Activated CD4-positive, alpha-beta T cell treated with anti-CD3 and anti-CD28 coated beads for 24 hours (primary cell): ENCODE measurements at places on chromosomes 4 and X.

- DNase-seq: no peak
Measured at GRCh38 chr4:95114521-95114920, 356.8 kb downstream of the BMPR1B start.

DNA sequence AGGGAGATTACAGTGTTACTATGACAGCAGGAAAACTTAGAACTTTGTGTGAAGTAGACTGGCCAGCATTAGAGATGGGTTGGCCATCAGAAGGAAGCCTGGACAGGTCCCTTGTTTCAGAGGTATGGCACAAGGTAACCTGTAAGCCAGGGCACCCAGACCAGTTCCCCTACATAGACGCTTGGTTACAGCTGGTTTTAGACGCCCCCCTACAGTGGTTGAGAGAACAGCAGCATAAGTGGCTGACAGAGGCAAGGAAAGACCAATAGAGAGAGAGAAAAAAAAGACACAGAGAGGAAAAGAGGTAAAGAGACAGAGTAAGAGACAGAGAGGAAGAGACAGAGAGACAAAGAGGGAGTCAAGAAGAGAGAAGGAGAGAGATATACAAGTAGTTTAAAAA lies 144.5 kb downstream of the GC start:
- no peak for DNase-seq

DNA sequence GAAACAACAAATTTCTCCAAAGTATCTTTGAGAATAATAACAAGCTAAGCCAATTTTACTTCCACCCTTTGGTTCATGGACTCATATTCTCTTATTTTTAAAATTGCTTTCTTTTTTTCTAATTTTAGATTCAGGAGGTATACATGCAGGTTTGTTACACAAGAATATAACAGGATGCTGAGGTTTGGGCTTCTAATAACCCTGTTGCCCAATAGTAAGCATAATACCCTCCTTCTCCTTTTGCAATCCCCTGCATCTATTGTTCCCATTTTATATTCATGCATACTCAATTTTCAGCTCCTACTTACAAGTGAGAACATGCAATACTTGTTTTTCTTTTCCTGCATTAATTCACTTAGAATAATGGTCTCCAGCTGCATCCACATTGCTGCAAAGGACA lies 202.3 kb upstream of the FSTL5 start:
- DNase-seq: no peak

DNA sequence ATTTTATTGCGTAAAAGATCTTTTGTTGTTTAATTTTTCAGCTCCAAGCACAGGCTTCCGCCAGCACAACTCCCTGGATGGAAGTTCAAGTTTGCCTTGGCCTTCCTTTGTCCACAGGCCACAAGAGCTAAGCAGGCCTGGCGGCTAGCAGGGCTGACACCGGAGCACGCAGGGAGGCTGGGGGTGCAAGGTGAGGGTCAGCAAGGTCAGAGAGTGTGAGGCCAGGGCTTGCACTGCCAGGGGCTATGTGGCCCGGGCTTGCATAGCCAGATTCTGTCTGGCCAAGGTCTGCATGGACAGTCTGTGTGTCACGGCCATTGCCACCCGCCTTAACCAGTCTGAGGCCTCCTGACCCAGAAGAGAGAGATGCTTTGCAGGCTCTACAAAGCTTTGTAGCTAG lies 123.9 kb downstream of the BCOR start:
- no peak for DNase-seq

DNA sequence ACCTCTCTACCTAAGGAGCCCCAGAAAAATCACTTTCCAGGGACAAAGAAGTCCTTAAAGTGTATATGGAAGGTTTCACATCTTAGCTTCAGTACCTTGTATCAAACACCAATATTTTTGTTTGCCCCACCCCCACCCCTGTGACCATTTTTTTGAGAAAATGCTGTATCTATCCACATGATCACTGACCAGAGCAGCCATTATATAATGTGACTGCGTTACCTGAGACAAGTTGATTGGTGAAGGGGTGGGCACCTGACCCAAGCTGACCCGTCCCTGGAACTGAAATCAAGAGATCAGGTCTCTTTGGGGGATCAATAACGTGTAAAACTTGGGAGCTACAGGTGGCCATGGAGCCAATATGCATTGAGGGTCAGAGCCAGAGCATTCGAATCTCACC lies 10.7 kb downstream of the TIFA start:
- DNase-seq: no peak

GRCh38 chr4:122728856-122729255 lies 3.6 kb upstream of the BBS12 start:
- DNase-seq: no peak

GRCh38 chrX:18348047-18348446 lies 6.4 kb downstream of the SCML2 start:
- DNase-seq: no peak

- no peak for DNase-seq
Measured at GRCh38 chrX:134512566-134512965, 52.6 kb downstream of the HPRT1 start.

- DNase-seq: peak; percentile 20
Measured at GRCh38 chr4:83112678-83113428, 1.7 kb downstream of the PLAC8 start.

- DNase-seq: no peak
Measured at GRCh38 chr4:81891005-81891996, 419.6 kb upstream of the RASGEF1B start.

DNA sequence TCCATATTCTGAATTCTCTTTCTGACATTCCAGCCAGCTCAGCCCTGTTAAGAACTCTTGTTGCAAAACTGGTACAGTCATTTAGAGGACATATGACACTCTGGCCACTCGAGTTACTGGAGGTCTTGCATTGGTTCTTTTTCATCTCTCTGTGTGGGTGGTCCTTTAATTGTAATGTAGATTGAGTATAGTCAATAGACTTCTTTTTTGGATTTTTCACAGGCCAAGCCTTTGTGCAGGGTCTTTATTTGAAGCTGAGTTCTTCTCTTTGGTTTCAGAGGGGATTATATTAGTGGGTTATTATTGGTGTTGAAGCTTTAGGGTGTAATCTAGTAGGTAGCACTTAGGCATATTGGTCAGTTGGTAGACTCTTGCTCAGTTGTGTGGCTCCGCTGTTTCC lies 118.0 kb upstream of the GIMD1 start:
- no peak for DNase-seq

GRCh38 chrX:48505481-48505880 lies 3.3 kb upstream of the PORCN start:
- no peak for DNase-seq

DNA sequence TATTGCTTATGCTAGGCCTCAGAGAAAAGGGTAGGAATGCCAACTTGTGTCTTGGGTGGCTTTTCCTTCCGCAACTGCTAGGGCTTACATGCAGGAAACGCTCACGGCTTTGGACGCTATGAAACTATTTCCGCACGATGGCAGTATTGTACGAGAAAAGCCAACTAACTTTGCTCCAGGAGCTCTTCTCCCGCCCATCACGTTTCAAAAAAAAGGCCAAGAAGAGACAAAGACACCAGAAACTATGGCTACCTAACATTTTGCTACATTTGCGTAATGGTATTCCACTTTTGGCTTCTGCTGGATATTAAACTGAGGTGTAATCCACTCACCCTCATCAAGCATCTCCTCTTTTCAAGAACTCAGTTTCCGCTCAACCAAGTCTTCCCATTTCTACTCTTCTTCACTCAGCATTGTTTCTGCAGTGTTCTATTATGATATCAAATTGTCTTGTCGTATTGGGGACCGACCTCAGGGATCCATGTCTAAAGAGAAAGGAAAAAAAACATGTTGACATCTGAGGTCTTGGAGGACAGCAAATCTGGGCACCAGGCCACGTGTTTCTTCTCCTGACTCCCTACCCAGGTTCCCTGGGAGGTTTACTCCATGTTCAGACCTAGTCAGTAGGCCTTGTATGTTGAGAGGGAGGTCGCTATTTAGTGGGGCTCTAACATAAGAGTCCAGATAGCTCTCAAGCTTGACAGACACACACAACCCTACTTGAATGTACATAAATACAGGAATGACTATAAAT lies 239.4 kb upstream of the STK26 start:
- no peak for DNase-seq

- no peak for DNase-seq
Measured at GRCh38 chr4:187479511-187479910, 516.1 kb upstream of the ZFP42 start.

DNA sequence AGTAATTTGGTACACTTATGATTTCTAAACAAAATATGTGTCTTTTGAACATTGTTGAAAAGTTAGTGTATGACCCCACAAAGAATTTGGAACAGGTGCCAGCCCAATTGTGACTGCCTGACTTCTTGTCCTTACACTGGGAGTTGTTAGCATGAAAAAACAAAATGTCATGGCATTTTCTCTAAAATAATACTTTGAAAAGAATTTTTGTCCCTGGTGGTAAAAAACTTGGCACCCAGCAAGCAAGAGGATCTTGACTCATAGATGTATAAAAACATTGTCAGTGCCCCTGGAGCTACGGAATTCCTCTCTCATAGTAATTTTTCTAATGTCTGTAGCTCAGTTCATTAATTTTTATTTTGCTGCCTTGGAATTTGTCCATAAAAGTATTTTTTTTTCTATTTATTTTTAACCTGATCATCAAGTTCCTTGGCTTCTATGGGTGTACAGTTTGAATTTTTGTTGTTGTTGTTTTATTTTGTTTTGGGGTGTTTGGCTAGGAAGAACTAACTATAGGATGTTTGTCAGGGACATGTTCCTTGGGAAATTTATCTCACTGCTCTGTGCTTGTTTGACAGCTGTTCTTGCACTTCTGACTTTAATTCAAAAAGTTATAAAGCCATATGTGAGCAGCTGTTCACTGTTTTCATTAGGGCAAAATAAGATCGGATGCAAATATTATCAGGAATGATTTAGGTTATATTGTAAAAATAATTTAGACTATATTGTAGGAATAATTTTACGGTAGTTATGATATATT lies 95.4 kb upstream of the NUDT6 start:
- DNase-seq: no peak

- no peak for DNase-seq
Measured at GRCh38 chr4:107711831-107712230, 8.2 kb downstream of the PAPSS1 start.

- DNase-seq: no peak
Measured at GRCh38 chrX:150303386-150304097, 59.6 kb upstream of the MAMLD1 start.

DNA sequence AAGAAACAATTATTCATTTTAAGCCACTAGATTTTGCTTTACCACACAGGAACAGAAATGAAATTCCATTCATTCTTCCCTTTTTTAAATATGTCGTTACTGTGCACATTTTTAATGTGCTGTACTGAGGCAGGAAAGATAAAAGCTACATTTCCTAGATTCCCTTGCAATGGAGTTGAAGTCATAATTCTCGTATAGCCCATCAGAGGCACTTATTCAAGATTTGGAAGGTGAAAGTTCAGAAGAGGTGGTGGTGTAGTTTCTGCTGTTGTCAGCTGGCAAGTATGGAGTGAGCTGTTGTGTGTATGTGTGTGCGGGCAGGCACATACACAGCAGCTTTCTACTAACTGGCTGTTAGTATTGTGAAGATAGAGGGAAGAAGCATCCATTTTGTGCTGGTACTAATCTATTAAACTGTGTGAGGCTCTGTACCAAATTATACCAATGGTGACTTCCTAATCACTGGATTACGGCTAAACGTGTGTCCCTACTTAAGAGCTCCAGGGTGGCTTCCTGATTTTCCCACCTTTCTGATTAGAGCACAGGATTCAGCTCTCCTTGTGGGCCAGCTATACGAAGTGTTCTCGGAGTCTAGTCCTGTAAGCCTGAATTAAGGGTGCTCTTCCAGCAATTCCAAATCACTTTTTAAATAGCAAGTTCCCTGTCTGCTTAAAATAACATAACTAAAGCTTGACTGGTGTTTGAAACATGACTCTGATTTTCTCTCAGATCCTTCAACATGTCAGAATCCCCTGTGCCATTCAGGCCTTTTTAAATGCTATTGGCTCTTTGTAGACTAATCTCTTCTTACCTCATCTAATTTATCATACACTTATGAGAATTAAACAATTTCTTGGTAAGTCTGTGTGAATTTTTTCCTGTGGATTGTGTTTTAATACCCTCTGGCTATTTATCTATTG lies 43.8 kb downstream of the PDS5A start:
- DNase-seq: no peak

- no peak for DNase-seq
Measured at GRCh38 chr4:113773756-113774155, 12.2 kb upstream of the CAMK2D start.

DNA sequence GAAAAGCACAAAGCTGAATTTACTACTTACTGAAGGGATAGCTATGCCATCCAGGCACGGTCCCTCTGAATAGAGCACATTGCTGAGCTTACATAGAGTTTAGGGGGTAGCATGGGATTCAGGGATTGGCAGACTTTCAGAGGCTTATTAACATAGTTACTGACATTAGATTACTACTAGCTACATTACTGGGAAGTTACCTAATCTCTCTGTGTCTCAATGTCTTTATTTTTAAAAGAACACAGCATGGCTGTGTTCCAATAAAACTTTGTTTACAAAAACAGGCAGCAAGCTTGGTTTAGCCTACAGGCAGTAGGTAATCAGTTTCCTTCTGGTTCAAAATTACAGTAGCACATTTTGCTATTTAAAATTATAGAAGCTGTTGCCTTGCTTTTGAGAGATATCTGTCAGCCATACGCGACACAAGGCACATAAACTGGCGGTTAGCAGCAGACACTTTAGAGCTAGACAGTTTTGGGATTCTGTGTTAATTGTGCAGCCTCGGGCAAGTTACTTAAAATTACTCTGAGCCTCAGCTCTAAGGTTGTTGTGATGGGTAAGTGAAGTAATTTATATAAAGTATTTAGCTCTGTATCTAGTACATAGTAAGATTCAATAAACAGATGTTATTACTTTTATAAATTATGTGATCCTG lies 6.9 kb downstream of the KLHL8 start:
- no peak for DNase-seq

GRCh38 chrX:110003167-110004156 lies 548 bp downstream of the TMEM164 start:
- DNase-seq: no peak

GRCh38 chrX:42219231-42219630 lies 295.9 kb upstream of the CASK start:
- DNase-seq: no peak

DNA sequence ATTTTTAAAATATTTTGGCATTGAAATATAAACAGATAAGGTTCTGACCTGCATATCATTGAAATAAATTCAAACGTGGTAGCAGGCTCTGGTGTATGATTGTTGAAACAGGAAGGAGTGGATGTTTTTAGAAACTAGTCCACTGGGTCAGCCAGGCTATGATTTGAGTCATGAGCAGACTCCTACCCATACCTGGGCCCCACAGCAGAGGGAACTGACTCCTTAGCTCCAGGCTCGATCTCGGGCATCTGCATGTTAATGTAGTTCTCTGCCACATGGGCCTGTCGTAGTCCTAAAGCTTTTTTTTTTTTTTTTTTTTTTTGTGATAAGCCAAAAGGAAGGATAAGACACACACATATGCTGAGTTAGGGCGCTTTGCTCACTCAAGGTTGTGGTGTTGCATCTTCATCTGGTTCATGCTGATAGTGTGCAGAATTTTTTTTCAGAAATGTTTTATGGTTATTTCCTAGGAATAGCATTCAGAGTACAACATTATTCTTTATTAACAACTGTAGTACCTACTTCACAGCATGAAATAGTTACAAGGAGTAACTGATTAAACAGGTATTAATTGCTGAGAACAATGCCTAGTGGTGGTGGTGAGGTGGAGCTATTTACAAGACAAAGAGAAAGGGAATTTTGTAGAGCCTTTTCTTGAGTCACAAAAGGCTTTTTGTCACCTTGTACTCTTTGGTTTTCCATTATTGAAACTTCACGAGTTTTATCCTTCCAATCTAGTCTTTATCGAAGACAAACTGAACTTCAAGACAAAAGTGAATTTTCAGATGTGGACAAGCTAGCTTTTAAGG lies 27.3 kb downstream of the OFD1 start:
- no peak for DNase-seq

GRCh38 chr4:87026800-87027495 lies 92.1 kb downstream of the AFF1 start:
- DNase-seq: no peak

GRCh38 chr4:71261633-71262121 lies 77.1 kb upstream of the SLC4A4 start:
- no peak for DNase-seq
